Activated naive CD4-positive, alpha-beta T cell (primary cell): ENCODE measurements at places on chromosomes 3 and 15.
A peak's percentile ranks its signal among the peaks of the same experiment; 100 is the strongest.

GRCh38 chr15:99016680-99017321, 9.2 kb upstream of the PGPEP1L start:
- no peak for DNase-seq

DNA sequence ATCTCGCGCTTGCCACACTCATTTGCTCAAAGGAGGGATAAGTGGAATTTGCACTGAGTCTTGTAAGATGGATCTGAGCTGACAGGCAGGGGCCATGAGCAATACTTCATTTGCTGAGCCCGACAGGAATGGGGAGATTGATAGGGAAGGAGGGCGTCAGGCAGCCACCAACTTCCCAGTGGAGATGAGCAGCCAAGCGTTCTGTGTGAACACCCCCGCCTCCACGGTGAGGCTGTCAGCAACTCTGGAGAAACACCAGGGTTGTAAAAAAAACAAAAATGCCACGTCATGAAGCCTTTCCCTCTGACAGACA, 36.8 kb downstream of the TLE3 start:
- no peak for DNase-seq

- no peak for DNase-seq
Measured at GRCh38 chr15:60376677-60377095, 21.1 kb downstream of the ANXA2 start.

- DNase-seq, result no peak
Measured at GRCh38 chr3:50840983-50841489, 166.3 kb downstream of the DOCK3 start.

DNA sequence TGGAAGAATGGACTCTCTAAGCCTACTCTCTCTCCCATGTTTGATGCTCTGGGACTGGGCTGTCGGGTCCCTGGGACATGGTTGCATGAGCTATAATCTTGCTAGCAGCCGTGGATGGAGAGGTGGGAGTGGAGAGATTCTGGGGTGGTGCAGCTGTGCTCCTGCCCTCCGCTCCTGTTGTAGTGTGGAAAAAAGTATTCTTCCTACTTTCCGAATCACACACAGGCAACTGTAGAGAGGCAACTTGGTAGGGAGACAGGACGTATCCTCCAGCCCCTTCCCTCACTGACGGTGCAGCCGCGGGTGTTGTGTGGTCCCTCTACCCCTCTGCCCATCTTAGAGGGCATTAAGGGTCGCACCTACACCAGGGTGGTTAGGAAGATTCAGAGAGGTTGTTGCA, 281.4 kb upstream of the TLE3 start:
- DNase-seq, result no peak

- no peak for DNase-seq
Measured at GRCh38 chr3:37862903-37863815, 1.5 kb downstream of the CTDSPL start.

DNA sequence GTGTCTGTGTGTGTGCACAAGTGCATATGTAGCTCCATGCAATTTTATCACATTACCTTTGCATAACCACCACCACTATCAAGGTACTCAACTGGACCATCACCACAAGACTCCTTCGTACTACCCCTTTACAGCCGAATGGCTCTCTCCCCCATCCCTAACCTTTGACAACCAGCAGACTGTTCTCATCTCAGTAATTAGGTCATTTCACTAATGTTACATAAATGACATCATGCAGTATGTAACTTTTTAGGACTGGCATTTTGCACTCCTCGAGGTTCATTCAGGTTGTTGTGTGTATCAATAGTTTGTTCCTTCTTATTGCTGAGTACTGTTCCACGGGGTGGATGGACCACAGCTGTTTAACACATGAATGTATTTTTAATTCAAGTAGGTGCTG, 121.8 kb upstream of the SLC6A11 start:
- DNase-seq, result no peak

DNA sequence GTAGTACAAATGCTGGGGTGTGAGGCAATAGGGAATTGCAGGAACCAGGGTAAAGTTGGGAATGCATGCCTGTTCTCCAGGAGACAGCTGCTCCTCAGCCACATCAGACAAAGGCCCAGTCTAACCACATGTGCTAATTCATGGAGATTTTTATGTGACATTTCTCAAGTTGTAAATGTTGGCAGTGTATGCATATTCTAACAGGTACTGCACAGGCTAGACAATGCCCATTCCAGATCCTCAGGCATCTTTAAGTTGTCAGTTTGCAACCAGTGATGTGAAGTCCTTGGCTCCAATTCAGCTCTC, 84.9 kb downstream of the EEFSEC start:
- DNase-seq, result no peak

GRCh38 chr3:112013058-112013783, 14.5 kb downstream of the TAGLN3 start:
- peak; percentile 32 for DNase-seq

- no peak for DNase-seq
Measured at GRCh38 chr3:23036728-23037127, 166.4 kb upstream of the UBE2E2 start.

DNA sequence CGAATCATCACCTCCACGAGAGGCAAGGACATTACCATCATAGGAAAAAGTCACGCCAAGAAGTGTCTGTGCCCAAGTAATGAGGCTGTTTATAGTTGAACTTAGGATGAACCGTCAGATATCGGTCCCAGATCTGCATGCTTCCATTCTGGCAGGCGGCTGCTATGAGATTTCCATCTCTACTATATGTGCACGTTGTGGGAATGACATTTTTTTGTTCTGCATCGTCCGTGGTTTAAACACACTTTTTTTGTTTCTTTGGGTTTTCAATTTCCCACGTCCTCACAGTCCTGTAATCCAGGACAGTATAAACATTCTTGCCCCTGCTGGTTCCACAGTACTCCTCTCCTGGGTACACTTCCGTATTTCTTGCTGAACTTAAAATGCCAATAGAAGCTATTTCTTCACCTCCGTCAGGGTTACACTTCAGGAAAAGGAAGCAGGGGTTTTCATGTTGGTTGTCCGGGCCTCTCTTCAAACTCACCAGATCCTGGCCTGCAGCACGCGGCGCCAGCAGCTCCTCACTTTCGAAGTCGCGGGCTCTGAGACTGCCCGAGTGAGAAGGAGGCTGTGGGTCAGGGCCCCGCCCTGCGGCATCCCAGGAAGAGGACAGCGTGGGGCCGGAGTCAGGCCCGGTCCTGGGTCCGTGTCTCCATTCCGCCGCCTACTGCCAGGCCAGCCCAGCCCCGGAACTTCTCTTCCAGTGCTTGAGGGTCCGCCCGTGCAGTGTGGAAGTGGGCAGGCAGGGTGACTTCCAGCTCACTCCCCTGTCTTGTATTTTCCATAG, 9.8 kb upstream of the TM4SF4 start:
- DNase-seq, result no peak

GRCh38 chr3:119288669-119289403, 5.3 kb upstream of the ARHGAP31 start:
- no peak for DNase-seq

GRCh38 chr15:41564286-41564959, 5.4 kb downstream of the TYRO3 start:
- DNase-seq, result no peak

DNA sequence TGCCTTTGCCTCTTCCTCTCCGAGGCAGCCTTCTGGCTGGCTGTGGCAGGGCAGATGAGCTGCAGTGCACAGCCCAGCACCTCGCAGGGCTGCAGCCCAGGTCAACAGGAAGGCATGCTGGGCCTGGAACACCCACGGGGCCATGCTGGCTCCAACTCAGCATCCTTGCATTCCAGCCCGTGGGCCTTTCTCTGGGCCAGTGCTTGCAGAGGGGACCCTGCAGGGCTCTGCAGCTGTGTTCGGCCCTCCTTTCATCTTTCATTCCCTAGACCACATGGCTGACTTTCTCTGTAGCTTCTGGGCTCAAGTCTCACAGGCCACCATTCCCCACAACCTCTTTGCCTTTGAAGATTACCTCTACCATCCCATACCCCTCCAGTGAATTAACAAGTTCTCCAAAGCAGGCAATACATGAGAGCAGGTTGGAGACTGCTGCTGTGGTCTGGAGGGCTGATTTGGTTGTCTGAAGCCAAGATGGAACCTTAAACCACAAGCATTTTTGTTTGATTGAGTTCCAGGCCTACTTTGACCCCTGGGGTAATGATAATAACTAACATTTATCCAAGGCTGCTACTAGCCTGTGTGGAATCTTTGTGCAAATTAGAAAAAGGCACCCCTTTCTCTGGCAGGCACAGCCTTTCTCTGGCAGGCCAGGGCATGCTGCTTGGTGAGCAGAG, 5.9 kb downstream of the FAM131A start:
- no peak for DNase-seq

DNA sequence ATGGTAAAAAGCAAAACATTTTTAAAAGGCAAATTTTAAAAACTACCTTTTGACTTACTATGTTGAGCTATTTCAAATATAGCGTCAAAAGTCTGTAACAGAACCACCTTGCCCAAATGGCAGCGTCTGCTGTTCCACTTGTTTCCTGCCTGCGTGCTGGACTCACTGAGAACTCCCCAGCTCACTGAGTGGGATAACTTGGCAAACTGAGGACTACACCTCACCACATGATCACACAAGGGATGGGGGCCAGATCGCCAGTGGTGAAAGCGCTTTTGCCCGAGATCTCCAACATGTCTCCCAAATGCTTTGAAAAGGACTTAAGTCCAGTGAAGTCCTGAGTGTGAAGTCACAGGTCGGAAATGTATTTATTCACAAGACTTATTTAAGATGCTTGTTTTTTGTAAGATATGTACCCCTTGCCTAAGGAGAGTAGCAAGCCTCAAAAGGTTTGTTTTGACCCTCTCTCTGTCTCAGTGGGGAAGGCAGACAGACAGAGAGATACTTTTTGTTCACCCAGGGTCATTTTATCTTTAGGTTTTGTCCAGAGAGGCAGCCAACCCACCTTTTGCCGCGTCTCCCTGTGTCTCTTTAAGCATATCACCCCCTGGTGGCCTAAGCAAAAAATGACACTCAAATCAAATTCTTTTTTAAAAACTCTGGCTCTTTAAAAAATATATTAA, 192.6 kb downstream of the PDZRN3 start:
- DNase-seq, result no peak

- no peak for DNase-seq
Measured at GRCh38 chr3:66038384-66038725, 363 bp downstream of the MAGI1 start.

DNA sequence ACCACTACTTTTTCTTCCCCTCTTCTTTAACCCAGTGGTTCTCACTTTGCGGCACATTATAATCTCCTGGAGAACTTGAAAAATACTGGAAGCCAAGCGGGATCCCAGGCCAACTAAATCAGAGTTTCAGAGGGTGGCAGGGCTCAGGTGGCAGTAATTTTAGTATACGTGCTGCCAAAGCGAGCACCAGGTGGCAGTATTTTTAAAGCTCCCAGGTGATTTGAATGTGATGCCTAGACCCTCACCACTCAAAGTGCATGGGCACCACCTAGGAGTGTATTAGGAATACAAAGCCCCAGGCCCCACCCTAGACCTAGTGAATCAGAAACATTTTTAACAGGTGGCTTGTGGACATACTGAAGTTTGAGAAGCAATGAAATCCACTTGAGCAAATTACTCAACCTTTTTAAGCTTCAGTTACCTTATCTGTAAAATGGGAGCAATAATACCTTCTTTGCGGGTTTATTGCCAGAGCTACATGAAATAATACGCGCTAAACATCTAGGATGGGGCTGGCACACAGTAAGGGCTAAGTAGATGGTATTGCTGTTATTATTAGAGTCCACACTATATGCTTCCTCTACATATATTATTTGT, 8.3 kb downstream of the B3GALNT1 start:
- no peak for DNase-seq

DNA sequence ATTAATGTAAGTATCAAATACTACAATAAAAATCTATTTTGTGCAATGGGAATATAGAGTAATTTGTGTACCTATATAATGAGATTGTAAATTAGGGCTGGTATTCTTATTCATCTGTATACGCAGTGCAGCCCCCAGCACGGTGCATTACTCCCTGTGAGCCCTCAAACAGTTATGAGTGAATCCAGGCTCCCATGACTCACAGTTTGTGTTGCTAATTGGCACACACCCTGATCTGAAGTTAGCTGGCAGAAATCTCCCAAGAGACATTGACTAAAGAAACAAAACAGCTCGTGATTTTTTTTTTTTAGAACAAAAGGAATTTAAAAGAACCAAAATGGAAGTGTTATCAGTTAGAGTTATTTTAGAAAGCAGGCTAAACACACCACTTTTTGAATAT, 15.7 kb downstream of the GK5 start:
- no peak for DNase-seq

DNA sequence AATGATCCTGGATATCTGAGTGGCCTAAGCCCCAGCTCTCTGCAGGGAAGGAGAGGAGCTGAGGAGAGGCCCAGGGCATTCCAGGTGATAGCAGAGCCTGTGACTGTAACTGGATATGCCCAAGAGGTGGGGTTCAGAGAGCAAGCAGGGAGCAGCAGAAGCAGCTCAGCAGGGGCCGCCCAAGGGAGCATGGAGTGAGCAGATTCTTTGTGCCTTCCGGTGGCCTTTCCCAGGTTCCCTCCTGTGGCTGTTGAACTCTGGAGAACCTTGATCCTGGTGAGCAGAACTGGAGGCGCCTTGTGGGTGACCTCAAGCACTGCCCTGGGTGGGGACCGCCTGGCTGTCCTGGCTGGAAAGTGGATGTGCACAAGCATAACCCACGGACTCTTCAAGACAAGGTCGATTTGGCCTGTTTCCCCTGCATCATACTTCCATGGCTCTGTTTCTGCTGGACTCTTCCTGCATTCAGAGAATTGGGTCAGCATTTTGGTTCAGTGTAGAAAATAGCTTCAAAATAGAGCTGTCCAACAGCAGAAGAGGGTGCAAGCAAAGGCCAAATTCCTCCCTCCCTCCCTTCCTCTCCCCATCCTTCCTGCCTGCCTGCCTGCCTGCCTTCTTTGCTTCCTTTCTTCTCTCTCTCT, 76.1 kb downstream of the ARNT2 start:
- no peak for DNase-seq

- DNase-seq, result no peak
Measured at GRCh38 chr15:68626739-68627138, 47.9 kb downstream of the CORO2B start.

- DNase-seq, result no peak
Measured at GRCh38 chr3:17356585-17356984, 385.8 kb downstream of the TBC1D5 start.

DNA sequence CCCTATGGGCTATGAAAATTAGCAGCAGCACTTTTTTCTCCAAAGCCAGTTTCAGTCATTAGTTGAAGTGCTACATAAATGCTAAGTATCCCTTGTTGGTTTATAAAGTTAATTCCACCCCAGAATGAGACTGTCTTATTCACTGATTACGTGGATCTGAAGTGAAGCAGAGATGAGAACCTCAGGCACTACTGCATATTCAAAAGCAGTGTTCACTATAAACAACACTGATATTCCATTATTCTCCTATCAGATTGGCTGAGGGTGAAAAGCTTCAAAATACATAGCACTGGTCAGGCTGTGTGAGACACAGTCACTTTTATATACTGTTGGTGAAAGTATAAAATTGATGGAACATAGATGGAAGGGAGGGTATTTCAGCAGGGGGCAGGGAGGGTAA, 395.7 kb upstream of the RARB start:
- no peak for DNase-seq

GRCh38 chr3:161336661-161337060, 34.7 kb downstream of the SPTSSB start:
- DNase-seq, result no peak
